ENCODE measurements at places on chromosomes 4 and X. TPM values are rescaled to one million over a fixed set of nuclear protein-coding genes. Genes with fewer than 3 reads are reported as not detected.

The TIGD4 gene
- total RNA-seq: not detected

The MAOB gene
- total RNA-seq: under 0.01 TPM

The BANK1 gene
- total RNA-seq: 0.22 TPM

The ZNF630 gene
- 0.29 TPM for total RNA-seq

The SMIM43 gene
- total RNA-seq: not detected

The FHIP1A gene
- 0.14 TPM for total RNA-seq

The CORIN gene
- total RNA-seq: under 0.01 TPM

The PQBP1 gene
- total RNA-seq: 56.7 TPM

The SMIM31 gene
- not detected for total RNA-seq

The WDFY3 gene
- 105 TPM for total RNA-seq

The CDKL2 gene
- 0.29 TPM for total RNA-seq

The SYNPO2 gene
- total RNA-seq: 17.0 TPM

The IL15 gene
- total RNA-seq: 7.0 TPM

The SRPX2 gene
- total RNA-seq: 73.2 TPM

The CLNK gene
- not detected for total RNA-seq

The SOWAHB gene
- not detected for total RNA-seq

The MSX1 gene
- 3.3 TPM for total RNA-seq

The NPY2R gene
- not detected for total RNA-seq

The PAGE2B gene
- total RNA-seq: not detected

The FDCSP gene
- not detected for total RNA-seq

The MAGED4 gene
- total RNA-seq: 18.5 TPM

The KIAA1210 gene
- total RNA-seq: not detected

The CYLC1 gene
- total RNA-seq: not detected

The CD38 gene
- total RNA-seq: not detected

The SCRG1 gene
- under 0.01 TPM for total RNA-seq

The ERAS gene
- 0.22 TPM for total RNA-seq

The FOXR2 gene
- total RNA-seq: not detected

The KLB gene
- under 0.01 TPM for total RNA-seq
